ENCODE measurements at places on chromosomes 12 and 14.

DNA sequence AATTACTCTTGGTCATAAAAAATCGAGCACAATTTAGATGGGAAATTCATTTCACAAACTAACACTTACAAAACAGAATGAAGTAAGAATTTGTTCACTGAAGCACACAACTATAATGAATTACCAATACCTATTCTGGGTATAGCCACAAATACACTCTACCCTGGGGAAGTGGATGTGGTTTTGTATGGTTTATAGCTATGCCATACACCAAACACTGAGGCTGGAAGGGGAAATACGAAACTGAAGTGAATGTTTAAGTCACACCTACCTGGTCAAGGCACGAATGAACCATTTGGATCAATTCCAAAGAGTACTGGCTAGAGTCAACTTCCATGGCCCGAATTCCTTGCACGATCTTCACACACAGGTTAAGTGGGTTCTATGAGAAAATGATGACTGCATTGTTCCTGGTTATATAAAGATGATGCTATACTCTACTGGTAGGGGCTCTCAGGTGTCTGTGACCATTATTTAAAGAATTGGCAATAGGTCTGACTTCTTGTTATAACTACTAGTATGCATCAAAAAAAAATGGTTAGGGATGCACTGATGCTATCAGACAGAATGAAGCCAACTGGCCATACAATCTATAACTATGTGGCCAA lies 12.8 kb downstream of the NEK9 start:
- no peak for DNase-seq

DNA sequence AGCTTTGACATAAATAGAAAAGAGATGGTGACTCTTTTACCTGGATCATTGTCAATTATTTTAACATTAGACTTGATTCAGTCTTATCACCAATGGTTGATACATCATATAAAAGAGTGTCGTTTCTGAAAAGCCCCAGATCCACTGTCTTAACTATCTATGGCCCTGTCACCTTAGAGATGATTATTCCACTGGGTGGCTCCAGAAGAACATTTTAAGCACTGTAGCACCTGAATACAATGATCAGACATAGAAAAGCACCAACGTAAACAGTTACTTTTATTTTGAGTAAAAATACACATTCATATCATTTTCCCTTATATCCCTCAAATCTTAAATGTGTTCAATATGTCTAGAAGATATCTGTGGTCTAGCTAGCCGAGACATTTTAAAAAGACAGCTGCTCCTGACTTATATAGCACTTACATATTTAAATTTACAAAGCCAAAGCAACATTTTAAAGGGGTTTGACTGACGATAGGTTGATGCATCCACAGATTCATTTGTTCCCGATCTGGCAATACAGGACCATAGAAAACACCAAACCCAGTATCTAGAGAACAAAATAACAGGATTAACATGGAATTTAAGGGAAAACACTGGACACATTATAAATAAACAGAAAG lies 32.9 kb downstream of the TSPAN8 start:
- DNase-seq: no peak

- no peak for DNase-seq
Observed at GRCh38 chr12:78179346-78179745, 348.7 kb downstream of the NAV3 start.

- DNase-seq: no peak
Observed at GRCh38 chr12:106145539-106146447, 7.0 kb upstream of the NUAK1 start.

GRCh38 chr12:67919406-67919805 lies 69.8 kb upstream of the IFNG-AS1 start:
- DNase-seq: peak; percentile 34

- DNase-seq: no peak
Observed at GRCh38 chr12:27002141-27002540, 12.0 kb downstream of the TM7SF3 start.

DNA sequence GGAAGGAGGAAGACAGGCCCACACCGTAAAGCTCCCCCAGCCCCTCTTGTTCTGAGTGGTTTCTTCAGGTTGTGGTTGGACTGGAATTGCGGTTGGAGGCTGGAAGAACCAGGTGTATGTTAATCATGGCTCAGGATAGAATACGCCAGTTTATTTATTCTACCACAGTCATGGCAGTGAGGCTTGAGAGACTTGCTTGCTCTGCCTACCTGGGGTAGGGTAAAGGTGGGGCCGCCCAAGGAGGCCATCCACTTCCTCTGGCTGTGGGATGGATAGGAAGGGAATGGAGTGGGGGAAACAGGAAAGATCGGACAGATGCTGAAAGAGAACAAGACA lies 8.1 kb downstream of the SHMT2 start:
- DNase-seq: no peak

DNA sequence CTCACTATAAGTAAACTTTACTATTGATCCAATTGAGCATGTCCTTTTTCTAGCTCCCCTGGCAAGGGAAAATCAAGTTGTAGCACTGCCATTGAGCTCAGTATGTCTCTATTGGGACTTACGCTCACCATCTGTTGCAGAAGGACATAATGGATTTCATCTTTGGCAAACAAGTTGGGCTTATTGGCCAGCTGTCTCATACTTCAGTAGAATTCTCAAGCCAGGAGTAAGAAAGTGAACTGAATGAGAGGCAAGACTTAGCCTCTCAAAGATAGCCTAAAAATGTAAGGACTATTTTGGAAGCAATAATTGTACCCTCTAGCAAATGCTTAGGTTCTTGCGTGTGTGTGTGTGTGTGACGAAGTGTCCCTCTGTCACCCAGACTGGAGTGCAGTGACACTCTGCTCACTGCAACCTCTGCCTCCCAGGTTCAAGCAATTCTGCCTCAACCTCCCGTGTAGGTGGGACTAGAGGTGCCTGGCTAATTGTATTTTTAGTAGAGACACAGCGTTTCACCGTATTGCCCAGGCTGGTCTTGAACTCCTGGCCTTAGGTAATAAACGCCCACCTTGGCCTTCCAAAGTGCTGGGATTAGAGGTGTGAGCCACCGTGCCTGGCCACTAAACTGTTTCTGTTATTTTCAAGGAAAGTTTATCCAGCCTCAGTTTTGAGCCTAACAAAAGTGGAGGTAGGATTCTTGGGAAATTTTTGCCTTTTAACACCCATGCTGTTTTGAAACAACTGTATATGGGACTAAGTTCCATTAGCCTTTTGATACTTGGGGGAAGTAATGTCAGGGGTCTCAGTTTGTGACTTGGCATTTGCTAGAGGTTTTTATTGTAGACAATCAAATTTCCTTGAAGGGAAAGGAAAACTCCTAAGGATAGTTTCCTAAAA lies 7.0 kb downstream of the HNRNPA1 start:
- no peak for DNase-seq

DNA sequence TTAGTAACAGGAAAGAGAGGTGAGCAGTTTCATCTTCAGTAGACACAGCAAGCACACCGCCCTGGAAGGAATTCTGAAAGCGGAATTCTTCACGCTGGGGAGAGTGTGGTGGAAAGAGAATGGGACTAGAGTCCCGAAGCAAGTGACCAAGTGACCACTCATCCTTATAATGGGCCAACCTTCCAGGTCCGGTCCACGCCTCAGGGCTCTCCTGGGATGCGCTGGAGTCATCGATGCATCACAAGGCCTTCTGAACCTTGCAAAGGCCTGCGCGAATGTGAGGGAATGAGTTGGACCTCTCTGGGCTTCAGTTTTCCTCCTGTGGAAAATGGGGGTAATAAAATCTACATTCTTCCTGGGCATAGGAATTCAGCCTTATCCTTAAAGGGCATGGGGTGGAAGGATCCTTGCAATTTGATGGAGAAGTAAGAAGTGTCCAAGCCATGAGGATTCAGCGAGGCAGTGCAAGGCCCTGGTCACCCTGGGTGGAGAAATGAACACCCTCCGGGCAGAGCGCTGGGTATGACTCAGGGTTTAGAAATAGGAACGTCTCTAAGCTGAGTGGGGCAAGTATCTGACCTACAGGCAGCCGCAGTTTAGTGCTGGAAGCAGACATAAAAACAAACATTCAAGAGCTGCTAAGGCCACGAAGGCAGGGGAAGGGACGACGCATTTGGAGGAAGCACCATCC lies 97.7 kb downstream of the SETD3 start:
- DNase-seq: no peak

GRCh38 chr14:91929700-91930099 lies 17.8 kb downstream of the FBLN5 start:
- peak; percentile 18 for DNase-seq

GRCh38 chr12:2507814-2508213 lies 287.0 kb upstream of the FKBP4 start:
- DNase-seq: no peak

DNA sequence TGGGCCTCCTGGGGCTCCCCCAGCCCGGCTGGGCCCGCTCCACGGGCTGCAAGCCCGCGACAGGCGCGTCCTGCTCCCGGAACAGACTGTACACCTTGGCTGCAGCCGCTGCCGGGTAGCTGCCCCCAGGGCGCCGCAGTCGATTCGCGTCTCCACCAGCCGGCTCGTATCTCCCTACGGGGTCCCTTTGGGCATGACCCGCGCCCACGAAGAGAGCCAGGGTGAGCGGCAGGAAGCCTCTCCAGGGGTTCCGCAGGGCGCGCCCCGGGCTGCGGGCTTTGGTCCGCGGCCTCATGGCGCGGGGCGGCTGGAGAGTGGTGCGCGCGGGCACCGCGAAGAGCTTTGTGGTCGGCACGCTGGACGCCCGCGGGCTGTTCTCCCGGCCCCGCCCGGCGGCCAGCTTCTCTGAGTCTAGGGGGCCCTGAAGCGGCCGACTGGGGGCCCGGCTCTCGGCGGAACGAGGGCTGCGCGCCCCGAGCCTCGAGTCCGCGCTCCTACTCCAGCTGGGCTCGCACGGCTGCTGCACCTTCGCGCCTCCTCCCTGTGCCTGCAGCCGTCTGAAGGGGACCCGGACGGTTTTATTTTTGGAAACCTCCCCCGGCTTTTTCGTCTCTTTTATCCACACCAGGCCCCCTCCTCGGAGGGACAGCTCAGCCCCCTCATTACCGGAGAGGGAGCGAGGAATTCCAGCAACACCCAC lies at the start of gene LTBP2:
LTBP2 (minus strand) TSS at position 588 of the 700 bp plus-strand sequence; CDS start at position 295, 293 bp downstream.
- DNase-seq: peak; percentile 74

DNA sequence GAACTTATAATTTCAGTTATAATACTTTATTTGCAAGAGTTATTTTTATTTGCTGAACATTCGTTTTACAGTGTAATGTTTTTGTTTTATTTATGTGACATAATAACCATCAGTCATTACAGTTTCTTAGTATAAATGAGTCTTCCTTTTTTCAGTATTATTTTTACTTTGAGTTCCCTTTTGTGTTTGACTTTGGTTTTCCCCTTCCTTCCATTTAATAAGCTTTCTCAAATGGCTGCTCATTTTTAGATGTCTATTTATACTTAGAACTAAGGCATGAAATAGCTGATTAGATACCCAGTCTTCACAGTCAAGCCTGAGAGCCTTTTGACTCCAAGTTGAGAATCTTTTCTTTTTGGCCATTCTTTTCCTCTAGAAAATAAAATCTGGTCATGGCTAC lies 404.5 kb downstream of the LRFN5 start:
- DNase-seq: no peak

GRCh38 chr14:92755495-92755894 lies 7.1 kb upstream of the LGMN start:
- DNase-seq: peak; percentile 16

GRCh38 chr14:54410215-54410614 lies 13.4 kb downstream of the CDKN3 start:
- no peak for DNase-seq

DNA sequence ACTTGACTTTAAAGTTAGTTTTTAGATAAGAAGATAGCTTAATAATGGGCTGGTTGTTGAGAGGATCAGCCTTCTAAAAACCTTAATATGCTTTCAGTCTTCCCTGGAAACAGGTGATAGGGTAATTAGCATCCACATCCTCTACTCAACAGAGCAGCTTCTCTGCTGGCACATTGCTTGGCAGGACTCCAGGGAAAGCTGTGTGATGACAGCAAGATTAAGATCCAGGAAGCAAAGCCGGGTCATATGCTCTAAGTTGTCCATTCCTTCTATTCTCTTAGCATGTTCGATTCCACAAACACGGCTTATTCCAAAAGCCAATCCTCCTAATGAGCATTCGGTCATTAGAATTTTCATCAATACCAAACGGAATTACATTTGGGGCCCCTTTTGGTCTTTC lies 87.0 kb downstream of the HMGA2 start:
- DNase-seq: peak; percentile 16

GRCh38 chr12:112126000-112126438 lies 659 bp downstream of the TRAFD1 start:
- no peak for DNase-seq

- no peak for DNase-seq
Observed at GRCh38 chr12:93173178-93173957, 204.4 kb upstream of the NUDT4 start.

GRCh38 chr12:5742258-5742657 lies 202.8 kb downstream of the ANO2 start:
- DNase-seq: no peak

- no peak for DNase-seq
Observed at GRCh38 chr14:99412117-99413061, 68.3 kb downstream of the SETD3 start.

DNA sequence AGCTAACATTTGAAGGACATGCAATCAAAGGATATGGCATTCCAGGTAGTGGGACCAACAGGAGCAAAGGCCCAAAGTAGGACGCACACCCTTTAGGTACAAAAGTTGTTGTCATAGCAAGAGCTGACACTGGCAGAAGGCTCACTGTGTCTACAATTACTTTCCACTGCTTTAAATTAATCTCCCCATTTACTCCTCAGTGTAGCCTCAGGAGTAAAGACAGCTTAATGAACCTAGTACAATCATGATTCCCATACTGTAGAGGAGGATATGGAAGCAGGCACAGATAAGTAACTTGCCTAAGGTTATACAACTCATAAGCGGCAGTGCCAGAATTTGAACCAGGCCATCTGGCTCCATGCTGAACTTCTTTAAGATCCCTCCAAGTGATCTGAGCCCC lies 212.9 kb upstream of the SFSWAP start:
- no peak for DNase-seq

DNA sequence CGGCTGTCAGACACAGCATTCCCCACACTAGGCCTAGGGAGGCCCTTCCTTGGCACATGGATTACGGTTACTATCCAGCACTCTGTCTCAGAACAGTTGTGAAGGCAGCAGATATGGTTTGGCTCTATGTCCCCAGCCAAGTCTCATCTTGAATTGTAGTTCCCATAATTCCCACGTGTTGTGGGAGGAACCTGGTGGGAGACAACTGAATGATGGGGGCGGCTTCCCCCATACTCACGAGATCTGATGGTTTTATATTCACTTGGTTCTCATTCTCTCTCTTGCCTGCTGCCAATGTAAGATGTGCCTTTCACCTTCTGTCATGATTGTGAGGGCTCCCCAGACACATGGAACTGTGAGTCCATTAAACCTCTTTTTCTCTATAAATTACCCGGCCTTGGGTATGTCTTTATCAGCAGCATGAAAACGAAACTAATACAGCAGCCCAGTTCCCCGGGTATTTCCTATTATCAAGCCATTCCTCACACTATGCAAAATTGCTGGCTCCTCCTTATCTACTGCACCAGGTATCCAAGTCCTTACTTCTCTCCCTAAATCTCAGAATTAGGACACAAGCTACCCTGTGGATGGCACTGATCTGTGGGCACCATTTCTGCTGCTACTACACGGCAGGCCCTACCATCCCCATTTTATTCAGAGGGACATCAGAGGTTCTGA lies 33.3 kb downstream of the NT5DC3 start:
- DNase-seq: no peak

- DNase-seq: peak; percentile 7
Observed at GRCh38 chr14:39265806-39266524, 32.2 kb downstream of the MIA2 start.

GRCh38 chr12:15684896-15685658 lies 104.1 kb downstream of the EPS8 start:
- DNase-seq: no peak

GRCh38 chr14:92516966-92517506 lies 3.5 kb downstream of the RIN3 start:
- DNase-seq: no peak

Measured in GM03348 (cell line).